ENCODE measurements at places on chromosomes 7 and 10.

DNA sequence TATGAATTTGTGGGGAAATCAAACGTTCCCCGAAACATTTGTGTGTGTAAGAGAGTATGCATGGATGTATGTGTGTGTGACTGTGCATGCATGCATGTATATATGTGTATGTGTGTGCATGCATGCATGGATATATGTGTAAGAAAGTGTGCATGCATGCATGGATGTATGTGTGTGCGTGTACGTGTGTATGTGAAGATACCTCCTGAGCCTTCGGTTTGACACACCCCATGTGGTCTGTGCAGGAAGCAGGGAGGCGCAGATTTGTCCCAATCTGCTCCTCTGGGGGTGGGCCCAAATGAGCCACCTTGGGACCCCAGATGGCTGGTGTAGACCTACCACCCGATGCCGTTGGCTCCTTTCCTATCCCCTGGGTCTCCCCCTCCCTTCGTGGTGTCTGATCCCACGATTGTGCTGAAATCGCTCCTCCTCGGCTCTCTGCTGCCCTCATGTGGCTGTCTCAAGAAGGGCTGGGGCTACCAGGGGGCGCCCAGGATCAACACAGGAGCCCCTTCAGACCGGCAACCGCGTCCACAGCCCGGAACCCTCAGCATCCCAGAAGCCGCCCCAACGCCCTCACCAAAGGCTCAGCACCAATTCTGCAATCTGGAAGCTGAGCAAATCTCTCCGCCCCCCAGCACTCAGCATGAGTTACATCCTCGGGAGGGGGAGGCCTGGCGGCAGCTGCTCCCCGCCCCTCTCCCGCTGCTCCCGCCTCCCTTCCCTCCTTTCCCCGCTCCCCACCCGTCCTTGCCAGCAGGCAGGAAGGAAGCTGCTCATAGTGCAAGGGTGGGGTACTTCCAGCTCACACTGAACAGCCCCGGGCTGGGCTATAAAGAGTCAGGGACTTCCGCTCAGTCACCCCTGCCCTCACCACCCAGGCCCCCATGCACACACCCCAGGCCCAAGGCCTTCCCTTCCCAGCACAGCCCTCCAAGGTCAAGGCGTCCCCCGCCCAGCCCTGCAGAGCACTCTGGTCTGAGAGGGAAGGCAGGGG lies 2.3 kb upstream of the NOS3 start:
- DNase-seq = peak; percentile 21

DNA sequence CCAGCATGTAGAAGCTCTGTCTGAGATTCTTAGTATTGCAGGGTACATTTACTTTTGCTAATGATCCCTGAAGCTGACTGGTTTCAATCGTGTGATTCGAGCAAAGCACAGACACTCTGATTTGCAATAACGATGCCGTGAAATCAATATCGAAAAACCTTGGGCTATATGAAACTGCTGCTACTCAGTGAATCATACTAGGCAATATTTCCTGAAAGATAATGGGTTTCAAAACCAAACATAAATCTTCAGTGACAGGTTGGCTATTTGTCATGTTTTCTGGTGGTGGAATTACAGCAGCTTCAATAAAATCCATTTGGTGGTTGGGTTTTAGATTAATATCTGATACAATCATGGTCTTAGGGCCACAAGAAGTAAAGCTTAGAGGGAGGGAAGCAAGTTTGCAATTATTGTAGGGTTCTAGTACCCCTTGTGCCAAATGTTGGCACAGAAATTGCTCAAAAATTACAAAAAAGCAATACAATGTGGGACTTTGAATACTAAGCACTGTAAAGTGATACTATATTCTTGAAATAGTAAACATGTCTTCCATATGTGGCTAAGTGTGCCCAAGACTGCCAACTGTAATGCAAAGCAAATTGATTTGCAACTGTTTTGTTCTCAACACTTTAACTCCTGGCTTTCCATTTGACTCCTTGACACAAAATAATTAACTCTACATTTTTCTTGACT lies 112.4 kb upstream of the JAZF1 start:
- DNase-seq = no peak

DNA sequence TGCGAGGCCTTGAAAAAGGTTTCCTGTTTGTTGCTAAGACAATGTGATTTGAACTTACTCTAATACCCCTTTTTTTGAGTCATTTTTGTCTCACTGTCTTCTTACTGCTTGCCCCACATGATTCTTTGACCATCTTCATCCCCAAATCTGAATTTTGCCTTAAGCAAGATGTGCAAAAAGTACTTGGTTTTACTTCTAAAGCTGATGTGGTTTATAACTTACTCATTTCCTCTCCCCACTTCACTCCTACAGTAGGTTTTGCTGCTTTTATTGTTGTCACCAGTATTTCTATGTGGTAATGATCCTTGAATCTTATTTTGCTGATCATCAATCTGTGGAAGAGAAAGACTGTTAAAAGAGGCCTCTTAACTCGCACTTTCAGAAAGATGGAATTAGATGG lies 396.4 kb downstream of the SDK1 start:
- DNase-seq = no peak

GRCh38 chr7:44750424-44750823 lies 1.8 kb downstream of the ZMIZ2 start:
- no peak for DNase-seq

- DNase-seq = peak; percentile 26
Measured at GRCh38 chr7:125059861-125060456, 130.3 kb upstream of the POT1 start.

- no peak for DNase-seq
Measured at GRCh38 chr7:11570205-11570604, 261.8 kb downstream of the THSD7A start.

- no peak for DNase-seq
Measured at GRCh38 chr10:71742301-71743088, 22.9 kb upstream of the C10orf105 start.

- DNase-seq = no peak
Measured at GRCh38 chr7:102039706-102040105, 222.3 kb downstream of the CUX1 start.

- DNase-seq = peak; percentile 55
Measured at GRCh38 chr7:16929146-16929762, 47.5 kb upstream of the AGR3 start.

- no peak for DNase-seq
Measured at GRCh38 chr7:150463461-150463860, 13.0 kb downstream of the GIMAP8 start.

DNA sequence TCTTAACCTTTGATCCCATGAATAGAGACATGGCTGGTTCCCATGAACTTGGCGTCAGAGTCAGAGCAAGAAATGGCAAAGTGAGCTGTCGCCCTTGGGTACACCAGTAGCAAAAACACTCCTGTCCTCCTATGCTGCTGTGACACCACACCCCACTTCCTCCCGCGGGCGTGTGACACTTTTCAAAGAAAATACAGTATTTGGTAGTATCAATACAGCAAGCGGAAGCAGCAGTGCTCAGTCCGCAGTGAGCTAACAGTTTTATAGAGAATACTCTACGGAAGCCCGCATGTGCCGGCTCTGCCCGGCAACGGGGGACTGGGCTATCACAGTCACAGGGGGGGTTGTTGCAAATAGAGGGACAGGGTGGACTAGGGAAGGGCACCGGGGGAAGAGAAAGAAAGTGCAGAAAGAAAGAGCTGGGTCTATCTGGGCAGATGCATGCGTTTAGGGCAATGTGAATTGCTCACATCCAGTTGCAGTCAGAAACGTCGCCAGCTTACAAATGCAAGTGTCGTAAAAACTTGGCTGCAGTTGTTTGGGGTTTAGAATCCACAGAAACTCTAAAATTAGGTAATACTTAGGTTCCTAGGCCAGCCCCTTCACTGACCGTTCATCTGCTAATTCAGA lies 49.8 kb downstream of the PRKCQ start:
- DNase-seq = no peak

DNA sequence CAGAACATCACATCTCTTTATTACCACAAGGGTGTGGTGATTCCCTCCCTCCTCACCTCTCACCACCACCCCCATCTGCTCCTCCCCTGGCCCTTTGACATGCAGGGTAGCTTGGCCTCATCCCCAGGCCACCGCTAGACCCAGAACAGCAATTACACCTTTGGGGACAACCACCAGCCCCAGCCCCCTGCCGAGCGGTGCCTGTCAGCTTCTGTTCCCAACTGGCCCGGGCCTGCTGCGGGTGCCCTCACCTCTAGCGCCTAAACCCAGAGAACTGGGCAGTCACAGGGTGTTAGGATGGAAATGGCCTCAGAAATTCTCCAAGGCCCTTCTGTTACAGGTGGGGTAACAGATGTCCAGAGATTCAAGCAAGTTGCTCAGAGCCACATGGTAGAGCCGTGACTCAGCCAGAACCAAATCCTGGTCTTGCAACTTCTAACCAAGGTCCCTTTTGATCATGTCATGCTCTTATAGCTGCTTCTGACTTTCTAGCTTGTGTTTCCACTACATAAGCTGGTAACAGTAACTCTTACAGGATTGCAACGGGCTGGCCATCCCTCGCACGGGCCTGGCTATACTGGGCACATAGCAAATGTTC lies 78.0 kb downstream of the PRKAG2 start:
- DNase-seq = peak; percentile 78

DNA sequence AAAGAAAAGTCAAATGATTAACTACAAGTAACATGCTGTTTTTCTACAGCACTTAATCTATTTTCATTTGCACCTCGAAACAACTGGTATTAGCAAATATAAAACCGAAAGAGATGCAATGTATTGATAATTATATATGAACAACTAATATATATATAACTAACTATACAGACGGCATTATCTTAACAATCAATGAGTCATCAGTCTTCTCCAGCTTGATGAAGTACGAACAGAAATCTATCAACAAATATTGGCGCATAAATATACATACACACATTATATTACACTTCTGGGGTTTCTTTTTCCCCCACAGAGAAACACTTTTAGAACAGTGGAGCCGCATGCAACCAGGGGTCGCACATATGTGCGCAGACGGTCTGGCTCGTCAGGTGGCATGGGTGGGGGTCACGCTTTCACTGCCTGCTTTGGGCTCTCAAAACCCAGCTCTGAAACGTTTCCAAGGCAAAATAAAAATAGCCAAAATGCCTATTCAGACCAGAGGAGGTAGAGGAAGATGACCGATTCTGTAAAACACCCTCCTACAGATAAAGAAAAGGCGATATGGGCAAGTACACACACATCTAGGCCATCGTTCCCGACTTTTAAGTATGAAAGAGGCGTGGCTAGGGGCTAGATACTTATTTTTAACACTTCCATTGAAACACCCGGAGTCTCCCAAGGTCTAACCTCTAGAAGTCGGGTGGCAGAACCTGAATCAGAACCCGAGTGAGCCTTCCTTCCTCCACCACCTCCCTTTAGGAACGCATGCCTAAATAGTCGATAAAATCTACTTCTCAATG lies 1.7 kb downstream of the ARHGAP12 start:
- DNase-seq = no peak

- no peak for DNase-seq
Measured at GRCh38 chr10:50990568-50991455, 83.5 kb upstream of the PRKG1 start.

- DNase-seq = no peak
Measured at GRCh38 chr7:130286881-130287280, 6.1 kb upstream of the CPA4 start.

- DNase-seq = peak; percentile 84
Measured at GRCh38 chr10:95697429-95697828, 3.7 kb upstream of the TCTN3 start.

GRCh38 chr10:118901906-118902305 lies 127.6 kb upstream of the NANOS1 start:
- DNase-seq = no peak

DNA sequence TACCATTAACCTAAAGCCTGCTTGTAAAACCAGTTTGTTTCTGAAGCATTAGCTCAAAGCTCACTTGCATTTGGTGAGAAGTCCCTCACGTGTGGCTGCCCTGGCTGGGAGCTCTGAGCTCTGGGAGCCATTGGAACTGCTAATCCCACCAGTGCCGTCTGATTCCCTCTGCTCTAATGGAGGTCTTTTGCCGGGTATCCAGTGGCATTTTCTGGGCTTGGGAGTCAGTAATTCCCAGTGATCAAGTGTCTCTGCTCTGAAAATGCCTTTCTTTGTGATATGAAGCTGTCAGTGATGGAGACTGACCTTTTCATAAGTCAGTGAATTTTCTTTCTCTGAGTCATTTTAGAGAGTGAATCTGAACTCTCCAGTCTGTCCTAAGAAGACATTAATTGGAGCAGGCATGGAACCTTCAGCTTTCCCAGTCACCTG lies 36.9 kb upstream of the FAM20C start:
- DNase-seq = no peak

DNA sequence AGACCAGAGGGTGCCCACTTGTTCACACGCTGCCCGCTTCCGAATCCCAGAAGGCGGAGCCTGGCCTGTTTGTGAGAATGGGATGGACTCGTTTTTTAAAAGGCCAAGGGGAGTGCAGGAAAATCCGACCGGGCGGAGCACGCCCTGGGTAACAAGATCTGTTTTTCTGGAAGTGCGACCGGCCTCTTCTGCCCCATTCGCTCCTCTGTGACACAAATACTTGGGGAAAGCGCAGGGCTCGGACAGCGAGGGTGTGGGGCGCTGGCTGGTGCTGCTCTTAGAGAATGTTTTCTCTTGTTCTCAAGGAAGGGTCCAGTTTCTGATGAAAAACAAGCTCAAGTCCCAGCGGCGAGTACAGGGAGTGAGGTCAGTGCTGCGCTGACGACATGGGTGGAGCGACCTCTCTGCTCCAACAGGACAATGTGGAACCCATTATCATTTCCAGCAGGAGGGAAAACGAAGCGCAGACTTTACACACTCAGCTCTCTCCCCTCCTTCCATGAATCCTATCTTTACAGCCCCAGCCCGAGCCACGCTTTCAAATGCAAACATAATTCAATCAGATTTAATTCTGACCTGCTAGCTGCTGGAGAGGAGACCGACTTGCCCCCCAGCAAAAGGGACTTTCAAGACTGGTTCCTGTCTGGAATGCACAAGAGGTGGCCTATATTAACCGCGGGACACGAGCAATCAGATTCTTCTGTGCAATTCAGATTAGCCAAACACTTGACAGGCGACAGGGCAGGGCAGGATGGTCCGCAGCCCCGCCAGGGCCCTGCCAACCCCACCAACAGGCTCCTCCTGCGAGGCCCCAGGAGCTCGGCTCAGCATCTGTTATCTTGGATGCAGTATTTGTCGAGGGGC lies 1.1 kb downstream of the RADIL start:
- no peak for DNase-seq

DNA sequence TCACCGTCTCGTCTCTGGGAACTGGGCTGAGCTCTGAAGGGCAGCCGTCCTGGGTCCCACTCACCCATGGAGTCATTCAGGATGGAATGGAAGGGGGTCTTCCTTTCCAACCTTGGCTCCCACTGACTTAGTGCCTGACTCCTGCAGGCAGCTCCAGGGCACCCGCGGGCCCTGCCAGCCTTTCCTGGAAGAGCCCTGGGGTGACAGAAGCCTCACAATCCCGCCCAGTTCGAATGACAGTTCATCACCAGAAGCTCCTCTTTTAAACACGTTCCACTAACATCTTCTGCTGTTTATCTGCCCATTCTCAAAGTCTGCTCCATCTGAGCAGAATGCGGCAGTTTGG lies 110.6 kb downstream of the TNS3 start:
- no peak for DNase-seq

DNA sequence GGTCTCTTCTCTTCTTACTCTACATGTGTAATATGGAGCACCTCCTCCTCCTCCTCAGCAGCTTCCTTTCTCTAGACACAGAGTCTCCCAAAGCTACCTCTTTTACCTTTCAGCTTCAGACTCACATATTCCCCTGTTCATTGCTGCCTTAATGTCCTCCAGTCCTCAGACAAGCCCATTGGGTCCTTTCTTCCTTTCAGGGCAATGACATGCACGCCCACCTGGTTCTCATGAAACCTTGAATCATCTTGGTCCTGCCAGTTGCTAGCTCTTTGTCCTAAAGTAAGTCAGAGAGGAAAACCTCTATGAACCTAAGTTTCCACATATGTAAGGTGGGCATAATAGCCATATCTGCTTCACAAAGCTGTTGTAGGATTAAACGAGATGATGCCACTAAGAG lies 227.0 kb downstream of the RPS24 start:
- peak; percentile 47 for DNase-seq
